Dermis microvascular lymphatic vessel endothelial cell (primary cell): ENCODE measurements at places on chromosomes 5 and 9.

DNA sequence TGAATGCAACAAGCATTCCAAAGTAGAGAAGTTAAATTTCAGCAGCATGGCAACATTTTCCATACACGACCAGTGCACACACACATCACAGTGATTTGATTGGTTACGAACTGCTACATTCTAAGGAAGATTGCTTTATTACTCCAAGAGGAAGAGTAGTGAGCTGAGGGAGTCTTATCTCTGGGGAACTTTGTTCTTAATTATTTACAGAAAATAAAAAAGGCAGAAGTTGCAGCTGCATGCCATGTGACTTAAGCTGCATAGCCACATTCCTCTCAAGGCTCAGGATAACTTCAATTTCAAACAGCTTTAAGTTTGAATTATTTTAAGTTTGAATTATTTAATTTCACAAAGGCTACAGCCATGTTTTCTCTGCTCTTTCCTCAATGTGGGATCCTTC, 71.6 kb upstream of the HSPB3 start:
- DNase-seq, result no peak

DNA sequence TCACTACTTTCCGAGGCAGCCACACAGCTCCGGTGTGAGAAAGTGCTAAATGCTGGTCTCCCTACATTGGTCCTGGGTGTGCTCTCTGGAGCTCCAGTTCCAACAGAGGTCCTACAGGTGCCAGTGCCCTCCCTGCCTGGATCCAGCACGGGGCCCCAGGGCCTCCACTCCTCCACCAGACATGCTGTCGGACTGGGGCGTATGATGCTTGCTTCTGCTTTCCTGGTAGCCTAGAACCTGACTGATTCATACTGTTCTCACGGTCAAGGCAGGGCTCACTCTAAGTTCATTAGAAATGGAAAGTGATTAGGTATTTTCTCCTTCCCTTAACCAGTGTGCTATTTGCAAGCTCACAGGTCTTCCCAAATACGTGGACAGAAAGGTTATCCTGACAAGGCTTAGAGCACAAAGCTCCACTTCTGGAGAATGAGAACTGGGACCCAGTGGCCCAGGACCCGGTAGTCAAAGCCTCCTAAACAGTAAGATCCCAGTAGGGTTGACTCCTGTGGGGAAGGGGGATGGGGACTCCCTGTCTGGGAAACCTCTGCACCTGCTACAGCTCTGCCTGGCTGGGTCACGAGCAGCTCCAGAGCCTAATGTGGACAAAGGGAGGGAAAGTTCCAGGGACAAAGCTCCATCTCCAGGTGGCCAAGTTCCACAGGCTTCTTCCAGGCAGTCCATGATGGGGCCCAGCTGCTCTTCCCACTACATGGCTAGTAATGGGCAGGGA, 98.1 kb downstream of the PAX5 start:
- no peak for DNase-seq

DNA sequence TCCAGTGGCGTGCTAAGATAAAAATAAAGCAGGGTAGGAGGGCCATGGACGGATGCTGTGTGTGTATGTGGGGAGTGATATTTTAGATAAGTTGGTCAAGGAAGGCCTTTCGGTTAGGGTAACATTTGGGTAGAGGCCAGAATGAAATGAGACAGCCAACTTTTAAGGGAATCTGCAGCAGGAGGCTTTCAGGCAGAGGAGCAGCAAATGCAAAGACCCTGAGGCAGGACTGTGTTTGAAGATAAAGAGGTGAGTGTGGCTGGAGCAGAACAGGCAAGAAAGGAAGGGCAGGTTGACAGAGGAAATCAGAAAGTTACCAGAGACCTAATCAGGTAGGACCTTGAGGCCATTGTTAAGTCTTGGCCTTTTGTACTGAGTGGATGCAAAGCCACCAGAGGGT, 106.2 kb downstream of the MAST4 start:
- DNase-seq, result no peak

GRCh38 chr9:99167119-99167518, 54.6 kb downstream of the ALG2 start:
- no peak for DNase-seq

GRCh38 chr5:572398-573019, 39.6 kb upstream of the CEP72 start:
- no peak for DNase-seq

- no peak for DNase-seq
Observed at GRCh38 chr9:89417832-89418473, 80.0 kb downstream of the SEMA4D start.

DNA sequence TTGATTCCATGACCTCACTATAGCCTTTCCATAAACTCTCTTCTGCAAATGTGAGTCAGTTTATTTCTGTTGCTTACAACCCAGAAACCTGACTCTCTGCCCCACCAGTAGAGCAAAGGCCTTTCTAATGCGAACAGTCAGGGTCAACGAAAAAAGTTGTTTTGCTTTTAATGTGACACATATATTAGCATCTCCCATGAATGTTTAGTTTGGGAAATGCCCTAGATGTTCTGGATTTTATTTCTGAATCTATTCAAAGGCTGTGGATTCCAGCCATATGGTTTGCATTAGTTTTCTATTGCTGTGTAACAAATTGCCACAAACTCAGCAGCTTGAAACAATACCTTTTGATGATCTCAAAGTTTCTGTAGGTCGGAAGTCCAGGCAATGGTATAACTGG, 193.5 kb downstream of the GNA14 start:
- DNase-seq, result no peak

GRCh38 chr9:133930682-133931485, 61.2 kb downstream of the VAV2 start:
- no peak for DNase-seq

DNA sequence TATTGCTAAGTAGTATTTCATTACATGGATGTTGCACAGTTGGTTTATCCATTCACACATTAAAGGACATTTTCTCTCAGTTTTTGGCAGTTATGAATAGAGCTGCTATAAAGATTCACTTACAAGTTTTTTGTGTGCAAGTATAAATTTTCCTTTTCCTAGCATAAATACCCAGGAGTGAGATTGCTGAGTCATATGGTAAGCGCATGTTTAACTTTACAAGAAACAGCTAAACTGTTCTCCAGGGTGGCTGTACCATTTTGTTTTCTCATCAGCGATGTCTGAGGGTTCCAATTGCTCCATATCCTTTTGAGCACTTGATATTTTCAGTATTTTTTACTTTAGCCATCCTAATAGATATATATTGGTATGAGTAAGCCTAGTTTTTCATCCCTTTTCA, 16.4 kb upstream of the ABCA1 start:
- no peak for DNase-seq

- DNase-seq, result peak; percentile 41
Observed at GRCh38 chr5:84301535-84301934, 83.1 kb downstream of the EDIL3 start.
